ENCODE measurements at places on chromosomes 2 and 18. TPM values are rescaled to one million over a fixed set of nuclear protein-coding genes. Genes with fewer than 3 reads are reported as not detected.
A peak's percentile ranks its signal among the peaks of the same experiment; 100 is the strongest.

DNA sequence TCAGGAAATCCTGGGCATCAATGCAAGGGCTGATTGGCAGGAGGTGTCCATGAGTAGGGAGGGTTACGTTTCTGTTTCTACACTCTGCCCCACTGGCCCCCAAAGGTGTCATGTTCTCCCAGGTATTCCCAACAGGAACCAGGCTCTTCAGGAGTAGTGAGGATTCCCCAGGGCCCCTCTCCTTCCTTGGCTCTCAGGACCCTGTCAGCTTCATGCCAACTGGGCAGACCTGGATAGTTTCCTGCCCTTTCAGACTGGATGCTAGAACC, 480.6 kb upstream of the HS6ST1 start:
- no peak for DNase-seq

DNA sequence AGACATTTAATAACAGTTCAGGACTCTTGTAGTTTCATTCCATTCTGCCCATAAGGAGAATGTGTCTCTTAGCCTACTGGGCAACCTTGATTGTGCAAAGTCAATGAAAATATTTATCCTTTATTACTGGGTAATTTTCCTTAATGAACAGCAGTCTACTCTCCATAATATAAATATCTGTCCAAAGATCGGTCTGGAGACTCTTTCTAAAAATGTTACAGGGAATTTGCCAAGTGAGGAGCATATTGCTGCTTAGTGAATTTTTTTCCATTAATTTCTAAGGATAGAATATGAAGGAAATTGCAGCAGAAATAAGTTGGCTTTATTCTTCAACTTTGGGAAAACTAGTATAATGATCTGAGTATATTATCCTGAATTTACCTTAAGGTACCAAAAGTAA, 817.1 kb upstream of the FSHR start:
- DNase-seq: no peak

GRCh38 chr2:173943738-173944137, 21.4 kb downstream of the SP3 start:
- DNase-seq: no peak

- DNase-seq: no peak
Measured at GRCh38 chr2:222322236-222322635, 23.4 kb upstream of the PAX3 start.

DNA sequence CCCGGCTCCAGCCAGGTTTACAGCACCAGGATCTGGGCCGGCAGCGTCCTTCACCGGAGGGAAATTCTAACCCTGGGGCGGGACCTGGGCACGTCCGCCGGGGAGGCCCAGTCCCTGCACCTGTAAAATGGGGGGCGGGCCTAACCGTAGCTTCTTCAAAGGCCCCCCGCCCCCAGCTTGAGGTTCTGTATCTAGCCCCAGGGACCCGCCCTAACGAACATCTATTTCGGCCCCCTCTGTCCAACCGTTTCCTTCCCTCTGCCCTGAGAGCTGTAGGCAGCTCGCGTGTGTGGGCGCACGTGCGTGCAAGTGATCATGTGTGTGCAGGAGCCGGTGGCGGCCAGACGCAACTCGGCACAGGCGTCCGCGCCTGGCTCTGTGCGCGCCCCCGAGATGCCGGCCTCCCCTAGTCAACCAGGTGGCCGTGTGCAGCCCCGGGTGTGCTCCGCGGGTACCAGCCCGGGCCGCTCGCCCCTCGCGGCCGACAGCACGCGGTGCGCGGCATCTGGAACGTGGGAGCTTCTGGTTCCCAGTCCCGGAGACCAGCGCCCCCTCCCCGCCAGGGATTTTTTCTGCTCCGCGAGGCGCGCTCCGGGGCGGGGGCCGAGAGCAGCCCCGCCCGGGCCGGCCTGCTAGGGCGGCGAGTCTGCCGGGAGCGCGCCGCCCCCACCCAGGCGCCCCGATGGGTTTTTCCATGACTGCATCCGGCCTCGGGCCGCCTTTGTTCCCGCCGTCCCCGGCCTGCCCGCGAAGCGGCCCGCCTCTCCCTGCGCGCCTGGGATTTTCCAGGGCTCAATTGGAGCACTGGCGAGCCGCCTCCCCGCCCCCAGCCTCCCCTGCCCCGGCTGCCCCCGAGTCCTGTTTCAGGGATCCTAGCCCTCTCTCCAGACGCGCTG, 21.2 kb downstream of the TEX44 start:
- peak; percentile 57 for DNase-seq

DNA sequence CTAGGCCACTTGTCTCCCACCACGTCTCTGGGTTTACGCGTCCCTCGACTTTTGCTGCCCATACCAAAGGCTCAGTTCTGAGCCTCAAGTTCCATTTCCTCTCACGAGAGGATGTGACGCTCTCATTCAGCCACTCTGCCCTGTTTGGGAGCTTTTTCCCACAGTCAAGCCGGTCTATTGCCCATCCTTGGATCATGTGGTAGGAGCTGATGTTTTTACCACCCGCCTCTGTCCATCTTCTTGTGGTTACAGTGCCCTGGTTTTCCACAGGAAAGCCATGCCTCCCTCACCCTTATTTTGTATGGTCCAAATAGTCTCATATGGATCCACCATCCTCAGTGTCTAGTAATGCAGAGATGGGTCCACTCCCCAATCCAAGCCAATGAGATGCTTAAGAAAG, 20.4 kb downstream of the FBXO36 start:
- no peak for DNase-seq

GRCh38 chr2:64792300-64792699, 138.6 kb upstream of the SERTAD2 start:
- DNase-seq: no peak

DNA sequence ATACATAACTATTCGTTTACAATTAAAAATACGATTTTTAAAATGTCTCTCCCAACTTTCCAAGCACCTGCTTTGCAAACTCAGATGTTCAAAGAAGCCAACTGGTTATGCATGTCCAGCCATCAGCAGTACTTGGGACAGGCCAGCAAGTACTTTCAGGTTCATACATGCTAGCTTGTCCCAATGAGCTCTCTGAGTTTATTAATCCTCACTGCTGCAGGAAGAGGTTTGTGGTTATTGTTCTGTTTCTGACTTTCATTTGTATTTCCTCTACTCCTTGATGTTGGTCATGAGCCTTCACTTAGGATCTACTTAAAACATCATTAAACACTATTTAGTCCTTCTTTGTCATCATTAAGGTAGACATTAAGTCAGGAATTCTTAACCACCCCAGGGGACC, 374.1 kb downstream of the LRATD1 start:
- DNase-seq: no peak

DNA sequence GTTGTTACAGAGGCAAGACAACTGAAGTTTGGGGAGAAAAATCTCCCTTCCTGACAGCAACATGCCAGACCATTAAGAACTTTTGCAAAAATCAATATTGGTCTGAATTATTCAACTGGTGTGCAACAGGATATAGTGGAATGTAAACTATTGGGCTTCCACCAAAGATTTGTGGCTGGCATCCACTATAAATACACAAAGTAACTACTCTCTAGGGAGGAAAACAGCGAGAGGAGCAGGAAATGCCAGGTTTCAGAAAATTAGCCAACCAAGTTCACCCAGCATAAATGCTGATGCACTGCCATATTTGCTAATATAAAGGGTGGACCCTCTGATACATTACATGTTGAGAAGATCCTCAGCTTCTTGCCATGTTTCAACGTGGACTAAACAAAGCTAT, 267.6 kb upstream of the LYPD1 start:
- no peak for DNase-seq

LYG1 gene
- total RNA-seq: 1.1 TPM

ZNF385B gene
- not detected for total RNA-seq

Data from omental fat pad (tissue), 4 donors.